ENCODE measurements at places on chromosomes 5 and 9.

GRCh38 chr5:36202521-36202961, 39.2 kb downstream of the NADK2 start:
- peak; percentile 53 for DNase-seq

DNA sequence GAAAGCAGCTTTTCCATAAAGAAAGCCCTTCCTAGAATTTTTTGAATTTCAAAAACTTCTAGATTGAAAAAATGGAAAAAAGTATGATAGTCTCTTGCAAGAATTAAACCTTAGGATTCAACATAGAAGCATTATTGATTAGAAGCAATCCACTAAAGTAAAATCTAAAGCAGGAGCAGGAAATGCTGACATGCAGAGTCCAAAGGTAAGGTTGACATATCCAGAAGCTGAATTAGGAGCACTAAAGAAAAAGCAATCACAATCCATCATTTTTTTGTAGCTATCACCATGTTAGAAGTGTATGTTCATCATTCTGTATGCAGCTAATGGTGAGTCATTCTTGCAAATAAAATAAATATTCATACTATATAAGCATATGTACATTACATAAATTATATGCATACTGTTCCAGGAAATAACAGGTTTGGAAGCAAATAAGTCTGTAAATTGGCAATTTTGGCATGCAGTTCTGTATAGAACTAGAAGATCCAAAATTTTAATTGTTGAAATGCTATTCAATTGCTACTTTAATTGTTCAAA, 39.4 kb upstream of the RNF180 start:
- no peak for DNase-seq

GRCh38 chr5:169176709-169177694, 123.9 kb downstream of the SLIT3 start:
- DNase-seq: no peak

GRCh38 chr5:128062172-128062746, 21.3 kb upstream of the SLC12A2 start:
- peak; percentile 70 for DNase-seq

DNA sequence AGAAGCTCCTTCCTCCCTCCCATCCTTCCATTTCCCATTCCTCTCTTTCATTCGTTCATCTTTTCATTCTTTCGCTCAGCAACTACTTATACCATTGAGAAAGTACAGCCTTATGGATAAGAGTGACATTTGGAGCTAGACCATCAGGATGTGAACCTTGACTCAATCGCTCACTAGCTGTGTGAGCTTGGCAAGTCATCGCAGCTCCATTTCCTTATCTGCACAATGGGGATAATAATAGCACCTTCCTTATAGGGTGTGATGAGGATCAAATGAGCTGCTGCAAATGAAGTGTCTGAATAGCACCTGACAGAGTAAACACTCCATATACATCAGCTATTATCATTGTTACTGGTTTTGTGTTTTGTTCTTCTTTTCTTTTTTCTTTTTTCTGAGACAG, 28.1 kb upstream of the SYNPO start:
- DNase-seq: no peak

GRCh38 chr5:55410845-55411244, 103.1 kb downstream of the MTREX start:
- DNase-seq: no peak

GRCh38 chr5:153672347-153673090, 182.0 kb downstream of the GRIA1 start:
- DNase-seq: peak; percentile 13

DNA sequence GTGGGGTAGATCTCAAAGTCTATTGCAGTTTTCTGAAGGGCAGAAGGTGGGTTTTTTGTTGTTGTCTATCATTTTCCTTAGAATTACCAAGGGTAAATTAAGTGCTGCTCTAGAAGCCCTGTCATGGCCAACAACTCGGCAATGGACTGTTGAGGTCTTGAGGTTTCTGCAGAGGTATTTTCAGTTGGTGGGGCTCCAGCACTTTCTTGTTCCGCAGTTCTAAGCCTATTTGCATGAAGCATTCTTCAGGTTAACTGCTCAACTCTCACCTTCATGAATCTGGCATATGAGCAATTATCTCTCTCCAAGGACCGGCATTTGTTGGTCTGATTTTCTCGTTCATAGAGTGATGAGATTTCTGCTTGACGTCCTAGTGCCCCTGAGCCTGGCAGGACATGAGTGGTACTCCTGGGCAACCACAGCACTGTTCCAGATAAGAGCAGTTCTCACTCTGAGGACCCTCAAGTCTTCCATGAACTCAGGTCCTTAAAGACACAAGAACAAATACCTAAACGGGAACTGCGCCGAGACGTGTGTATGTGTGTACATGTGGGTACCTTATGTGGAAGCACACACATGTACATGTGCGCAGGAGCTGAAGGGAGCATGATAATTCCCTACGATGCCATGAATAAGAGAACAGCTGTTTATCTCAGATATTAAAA, 544.5 kb downstream of the CSNK1G3 start:
- DNase-seq: no peak

GRCh38 chr9:13758936-13759335, 479.4 kb upstream of the MPDZ start:
- no peak for DNase-seq

DNA sequence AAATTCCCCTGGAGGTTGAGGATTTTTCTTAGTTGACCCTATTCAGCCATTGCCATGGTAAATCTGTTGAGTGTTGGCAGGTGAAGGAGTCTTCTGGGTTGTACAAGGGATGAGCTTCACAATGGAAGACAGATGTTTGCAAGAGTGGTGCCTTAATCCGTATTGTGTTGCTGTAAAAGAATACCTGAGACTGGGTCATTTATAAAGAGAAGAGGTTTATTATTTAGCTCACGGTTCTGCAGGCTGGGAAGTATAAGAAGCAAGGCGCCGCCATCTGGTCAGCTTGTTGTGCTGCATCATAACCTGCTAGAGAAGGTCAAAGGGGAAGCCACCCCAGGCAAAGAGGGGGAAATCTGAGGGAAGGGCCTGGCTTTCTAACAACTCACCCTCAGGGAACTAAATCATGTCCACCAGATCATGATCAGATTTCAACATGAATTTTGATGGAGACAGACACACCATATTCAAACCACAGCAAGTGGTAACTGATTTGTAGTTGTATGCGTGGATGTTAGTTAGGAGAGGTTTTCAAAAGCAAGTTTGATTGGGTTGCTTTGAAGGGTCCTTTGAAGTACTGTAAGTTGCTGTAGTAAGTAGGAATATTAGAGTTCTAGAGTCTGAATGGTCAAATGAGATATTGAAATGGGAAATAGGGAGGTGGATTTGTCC, 2.5 kb downstream of the TNPO1 start:
- peak; percentile 65 for DNase-seq

- peak; percentile 0 for DNase-seq
Observed at GRCh38 chr9:31137176-31138160, 1247.0 kb upstream of the ACO1 start.

- DNase-seq: peak; percentile 17
Observed at GRCh38 chr9:83582029-83582428, 40.9 kb upstream of the IDNK start.

- no peak for DNase-seq
Observed at GRCh38 chr5:158026304-158027031, 167.5 kb upstream of the CLINT1 start.

DNA sequence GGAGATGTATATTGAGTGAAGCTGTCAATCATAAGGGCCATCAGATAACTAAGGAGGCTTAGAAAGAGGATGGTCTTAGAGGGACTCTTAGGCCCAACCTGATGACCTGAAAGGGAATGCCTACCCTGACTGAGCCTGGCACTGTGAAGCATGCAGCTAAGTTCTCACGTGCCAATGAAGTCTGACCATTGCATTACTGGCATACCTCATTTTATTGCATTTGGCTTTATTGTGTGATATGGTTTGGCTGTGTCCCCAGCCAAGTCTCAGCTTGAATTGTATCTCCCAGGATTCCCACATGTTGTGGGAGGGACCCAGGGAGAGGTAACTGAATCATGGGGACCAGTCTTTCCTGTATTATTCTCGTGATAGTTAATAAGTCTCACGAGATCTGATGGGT, 421.6 kb upstream of the SGCD start:
- DNase-seq: no peak

DNA sequence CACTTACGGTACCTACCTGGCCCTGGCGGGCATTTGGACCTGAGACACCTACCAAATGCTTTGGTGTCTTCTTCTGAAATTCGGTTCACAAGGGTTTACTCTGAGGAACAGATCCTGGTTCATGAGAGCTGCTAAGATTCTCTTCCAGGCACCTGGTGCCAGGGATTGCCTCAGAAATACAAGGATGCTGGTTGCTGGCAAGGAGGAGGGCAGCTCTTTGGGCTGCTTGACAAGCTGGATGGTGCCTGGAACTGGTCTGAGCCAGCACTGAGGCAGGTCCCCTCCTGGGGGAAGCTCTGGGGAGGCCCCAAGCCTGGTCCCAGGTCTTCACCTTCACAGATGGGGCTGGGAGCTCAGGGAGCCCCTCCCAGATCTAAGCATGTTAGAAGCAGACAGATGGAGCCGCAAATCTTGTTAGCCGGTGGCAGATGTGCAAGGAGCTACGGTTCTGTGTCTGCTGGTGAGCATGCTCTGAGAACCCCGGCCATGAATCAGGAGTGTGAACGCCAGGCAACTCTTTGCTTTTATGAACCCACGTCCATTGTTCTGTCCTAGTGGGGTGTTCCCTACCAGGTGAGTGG, 16.3 kb downstream of the FABP6 start:
- no peak for DNase-seq

DNA sequence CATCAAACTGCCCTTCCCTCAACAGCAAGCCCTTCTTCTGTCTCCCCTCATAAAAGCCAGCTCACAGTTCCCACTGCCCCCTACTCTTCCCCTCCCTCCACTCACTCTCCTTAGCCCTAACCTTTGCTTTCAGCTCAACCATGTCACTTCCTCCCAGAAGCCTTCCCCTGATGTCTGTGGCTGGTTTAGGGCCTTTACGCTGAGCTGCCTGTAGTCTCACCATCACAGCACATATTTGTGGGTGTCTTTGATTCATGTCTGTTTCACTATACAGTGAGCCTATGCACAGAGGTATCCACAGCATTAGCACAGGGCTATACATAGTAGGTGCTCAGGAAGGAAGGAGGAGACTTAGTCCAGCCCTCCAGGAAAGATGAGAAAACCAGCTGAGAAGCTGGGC, 34.7 kb downstream of the C9orf50 start:
- no peak for DNase-seq

DNA sequence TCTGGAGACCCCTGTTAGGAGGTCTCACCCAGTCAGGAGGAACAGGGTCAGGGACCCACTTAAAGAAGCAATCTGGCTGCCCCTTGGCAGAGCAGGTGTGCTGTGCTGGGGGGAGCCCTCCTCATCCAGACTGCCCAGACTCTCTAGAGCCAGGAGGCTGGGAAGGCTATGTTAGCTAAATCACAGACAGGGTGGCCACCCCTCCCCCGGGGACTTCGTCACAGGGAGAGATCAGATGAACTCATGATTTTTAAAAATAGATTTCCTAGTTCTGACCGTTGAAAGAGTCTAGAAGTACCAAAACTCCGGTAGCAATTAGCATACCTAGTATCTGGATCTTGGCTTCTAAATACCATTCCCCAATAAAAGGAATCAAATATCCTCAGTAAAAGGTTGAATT, 35.0 kb upstream of the FOXB2 start:
- no peak for DNase-seq

DNA sequence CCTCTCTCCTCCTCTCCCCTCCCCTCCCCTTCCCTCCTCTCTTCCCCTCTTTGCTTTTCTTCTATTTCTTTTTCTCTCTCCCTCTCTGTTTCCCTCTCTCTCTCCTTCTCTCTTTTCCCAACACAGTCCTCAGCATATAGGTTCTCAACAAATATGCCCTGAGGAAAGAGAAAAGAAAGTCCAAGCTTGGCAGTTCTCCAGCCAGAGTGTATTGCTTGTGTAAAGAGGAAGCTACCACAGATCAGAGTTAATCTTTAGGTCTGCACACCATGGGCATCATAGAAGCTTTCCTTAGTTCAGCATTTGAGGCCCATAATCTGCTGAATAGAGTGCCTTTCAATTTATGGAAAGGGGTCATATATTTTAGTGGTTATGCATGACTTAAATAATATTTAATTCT, 382.8 kb upstream of the WWC1 start:
- peak; percentile 23 for DNase-seq
